ENCODE measurements at places on chromosomes 16 and 17. TPM values are rescaled to one million over a fixed set of nuclear protein-coding genes. Genes with fewer than 3 reads are reported as not detected.

- DNase-seq: peak; percentile 62
Measured at GRCh38 chr16:82031116-82032084, 3.7 kb upstream of the HSD17B2 start.

DNA sequence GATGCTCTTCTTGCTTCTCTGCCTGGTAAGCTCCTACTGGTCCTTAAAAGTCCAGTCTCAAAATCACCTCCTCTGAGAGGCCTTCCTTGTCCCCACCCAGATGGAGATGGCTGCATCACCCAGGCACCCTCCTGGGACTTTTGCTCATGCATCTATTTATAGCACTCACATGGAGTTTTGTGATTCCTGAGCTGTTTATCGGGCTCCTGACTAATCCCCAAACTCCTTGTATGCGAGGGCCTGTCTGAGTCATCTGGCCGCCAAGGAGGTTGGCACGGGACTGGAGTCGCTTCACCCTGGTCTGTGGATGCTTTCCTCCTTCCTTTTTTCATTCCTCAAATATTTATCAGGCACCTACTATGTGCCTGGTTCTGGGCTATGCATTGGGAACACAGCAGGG lies 2.3 kb upstream of the MAP2K3 start:
- no peak for DNase-seq

- no peak for DNase-seq
Measured at GRCh38 chr17:63629627-63630026, 7.4 kb downstream of the MAP3K3 start.

- DNase-seq: no peak
Measured at GRCh38 chr16:17515421-17516210, 44.9 kb upstream of the XYLT1 start.

DNA sequence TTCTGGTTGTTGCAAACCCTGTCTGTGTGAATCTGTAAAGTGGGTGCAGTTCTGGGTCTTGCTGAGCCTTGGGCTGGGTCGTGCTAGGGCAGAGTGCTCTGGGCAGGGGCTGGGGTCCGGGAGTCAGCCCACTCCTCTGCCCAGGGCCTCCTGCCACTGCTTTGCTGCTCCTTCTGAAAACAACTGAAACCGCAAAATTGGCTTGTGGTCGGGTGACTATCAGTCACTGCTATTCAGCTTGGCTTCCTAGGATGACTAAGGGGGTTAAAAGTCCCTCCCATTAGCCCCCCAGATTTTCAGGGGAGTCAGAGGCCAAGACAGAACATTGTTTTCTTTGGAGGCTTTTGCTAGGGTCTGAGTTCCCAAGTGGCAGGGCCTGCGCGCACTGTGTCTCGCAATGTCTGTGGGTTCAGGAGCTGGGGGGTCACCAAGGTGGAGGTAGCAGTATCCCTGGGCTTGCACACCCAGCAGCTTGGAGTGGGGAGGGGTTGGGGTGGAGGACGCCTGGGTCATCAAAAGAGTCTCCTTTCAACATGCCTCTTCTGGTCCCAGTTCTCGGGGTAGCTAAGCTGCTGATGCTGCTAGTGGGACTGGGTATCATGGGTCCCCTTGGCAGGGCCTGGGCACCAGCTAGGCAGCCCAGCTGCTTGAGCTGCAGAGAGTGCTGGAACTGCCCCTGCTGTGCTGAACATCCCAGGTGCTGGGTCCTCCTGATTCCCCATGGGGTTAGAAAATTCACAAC lies 13.5 kb upstream of the TBX21 start:
- DNase-seq: no peak

- no peak for DNase-seq
Measured at GRCh38 chr17:1170739-1171138, 9.0 kb downstream of the ABR start.

CBX2 gene
- total RNA-seq: 7.0 TPM

DNA sequence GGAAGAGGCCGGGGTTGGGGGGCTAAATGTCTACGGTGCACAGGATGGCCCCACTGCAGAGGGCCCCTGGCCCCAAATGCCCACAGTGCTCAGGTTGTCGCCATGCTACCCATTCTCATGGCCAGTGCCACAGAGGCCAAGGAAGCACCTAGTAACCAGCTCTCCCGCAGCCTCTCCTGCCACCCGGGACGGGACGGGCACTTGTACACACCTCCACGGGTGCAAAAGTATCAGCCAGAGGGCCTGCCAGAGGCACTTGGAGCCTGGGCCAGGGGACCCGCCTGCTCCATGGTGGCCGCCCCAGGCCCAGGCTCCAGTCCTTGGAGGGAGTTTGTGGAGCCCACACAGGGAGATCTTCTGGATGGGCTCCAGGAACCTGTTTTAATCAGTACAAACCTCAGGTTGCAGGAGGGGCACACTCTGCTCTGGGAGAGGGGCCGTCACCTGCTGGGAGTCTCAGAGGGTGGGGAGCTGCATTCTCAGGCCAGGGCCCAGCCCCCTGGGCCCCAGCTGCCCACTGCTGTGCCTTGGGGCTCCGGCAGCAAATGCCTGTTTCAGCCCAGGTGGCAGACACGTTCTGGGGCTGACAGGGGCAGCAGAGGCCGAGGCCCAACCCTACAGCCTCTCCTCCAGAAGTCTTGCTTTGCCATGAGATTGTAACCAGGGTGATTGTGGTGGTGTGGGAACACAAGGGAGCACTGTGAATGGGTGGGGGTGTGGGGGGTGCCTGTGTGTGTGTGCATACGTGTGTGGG lies 7.9 kb downstream of the TPSD1 start:
- no peak for DNase-seq

DNA sequence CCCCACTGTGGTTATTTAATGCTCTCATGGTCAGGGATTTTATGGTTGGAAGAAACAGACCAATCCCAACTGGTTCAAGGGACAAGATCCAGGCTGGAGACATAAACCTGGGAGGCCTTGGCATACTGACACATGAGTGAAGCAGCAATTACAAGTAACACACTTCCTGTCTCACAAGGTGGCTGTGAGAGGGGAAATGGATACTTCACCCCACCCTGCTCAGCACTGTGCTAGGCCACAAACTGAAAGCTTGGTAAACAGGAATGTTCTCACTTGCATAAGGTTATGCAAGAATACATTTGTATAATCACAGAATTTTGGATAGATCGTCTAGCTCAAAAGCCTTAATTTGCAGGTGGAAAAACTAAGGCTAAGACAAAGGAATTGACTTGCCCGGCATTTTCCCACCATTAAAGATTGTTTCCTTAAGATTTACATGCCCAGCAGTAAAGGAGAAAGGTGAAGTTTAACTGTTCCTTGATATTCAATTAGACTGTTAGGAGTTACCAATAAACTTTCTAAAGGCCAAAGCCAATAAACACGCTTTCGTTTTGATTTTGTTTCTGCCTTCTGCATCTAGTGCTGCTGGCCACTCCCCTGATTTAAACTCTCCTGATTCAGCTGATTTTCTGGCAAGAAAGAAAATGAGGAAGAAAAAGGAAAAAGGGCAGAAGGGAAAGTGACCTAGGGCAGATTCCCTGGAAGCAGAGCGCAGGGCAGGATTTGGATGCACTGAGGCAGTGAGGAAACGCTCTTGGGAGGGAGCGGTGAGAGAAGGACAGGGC lies 215.6 kb upstream of the CDH5 start:
- no peak for DNase-seq

- no peak for DNase-seq
Measured at GRCh38 chr16:16147316-16147999, 75.8 kb downstream of the ABCC6 start.

DNA sequence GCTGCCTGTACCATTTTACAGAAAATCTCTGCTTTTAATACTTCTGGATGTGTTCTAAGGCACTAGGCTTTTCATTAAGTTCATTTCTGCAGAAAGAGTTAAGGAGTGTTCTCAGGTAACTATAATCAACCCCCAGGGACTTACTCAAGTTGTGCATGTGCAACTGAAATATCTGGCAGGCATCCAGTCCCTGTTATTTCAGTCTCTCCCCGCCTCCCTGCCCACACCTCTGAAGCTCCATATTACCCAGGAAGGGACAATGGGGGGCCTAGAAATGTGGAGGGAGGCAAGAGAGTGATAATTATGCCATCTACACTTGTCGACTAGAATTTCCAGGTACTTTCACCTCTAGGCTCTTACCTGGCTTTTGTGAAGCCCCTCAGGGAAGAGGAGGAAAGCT lies 432.2 kb downstream of the MAF start:
- DNase-seq: no peak

DNA sequence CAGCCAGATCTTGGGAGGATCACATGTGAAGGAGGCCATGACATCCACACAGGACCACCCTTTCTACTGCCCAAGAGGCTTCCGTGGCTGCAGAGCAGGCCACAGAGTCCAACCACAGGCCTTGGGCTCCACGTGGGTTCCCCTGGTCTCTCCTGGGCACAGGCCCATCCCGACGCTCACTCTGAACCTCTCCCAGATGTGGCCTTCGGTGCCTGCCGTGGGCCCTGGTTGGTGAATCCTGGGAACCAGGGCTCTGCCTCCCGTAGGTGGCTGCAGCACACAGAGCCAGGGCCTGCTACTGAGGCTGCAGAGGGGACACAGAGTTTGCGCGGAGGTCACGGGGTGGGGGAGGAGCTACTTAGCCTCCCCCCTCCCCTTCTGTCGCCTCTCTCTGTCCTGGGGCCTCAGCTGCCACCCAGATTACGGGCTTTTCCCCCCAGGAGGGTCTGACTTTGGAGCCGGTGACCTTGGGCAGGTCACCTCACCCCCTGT lies 55.3 kb downstream of the ZFPM1 start:
- no peak for DNase-seq

DNA sequence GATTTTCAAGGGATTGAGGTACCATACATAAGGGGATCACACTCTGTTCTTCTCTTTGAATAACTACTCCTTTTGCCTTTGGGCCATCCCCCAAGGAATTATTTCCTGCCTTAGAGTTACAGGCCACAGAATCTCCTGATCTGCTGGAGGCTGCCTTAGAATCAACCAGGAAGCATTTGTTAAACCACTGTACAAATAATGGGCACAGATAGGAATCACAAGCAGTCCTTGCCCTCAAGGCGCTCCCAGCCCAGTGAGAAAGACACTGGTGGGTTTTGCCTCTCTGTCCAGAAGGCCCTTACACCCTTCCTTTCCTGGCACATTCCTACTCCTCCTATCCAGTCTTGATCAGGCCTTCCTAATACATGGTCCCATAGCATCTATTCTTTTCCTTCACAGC lies 45.9 kb downstream of the MRTFB start:
- DNase-seq: no peak

TBC1D3C gene
- total RNA-seq: not detected

- DNase-seq: peak; percentile 59
Measured at GRCh38 chr17:28983286-28984230, 22.3 kb downstream of the SEZ6 start.

ALDH3A1 gene
- total RNA-seq: 17.1 TPM

DNA sequence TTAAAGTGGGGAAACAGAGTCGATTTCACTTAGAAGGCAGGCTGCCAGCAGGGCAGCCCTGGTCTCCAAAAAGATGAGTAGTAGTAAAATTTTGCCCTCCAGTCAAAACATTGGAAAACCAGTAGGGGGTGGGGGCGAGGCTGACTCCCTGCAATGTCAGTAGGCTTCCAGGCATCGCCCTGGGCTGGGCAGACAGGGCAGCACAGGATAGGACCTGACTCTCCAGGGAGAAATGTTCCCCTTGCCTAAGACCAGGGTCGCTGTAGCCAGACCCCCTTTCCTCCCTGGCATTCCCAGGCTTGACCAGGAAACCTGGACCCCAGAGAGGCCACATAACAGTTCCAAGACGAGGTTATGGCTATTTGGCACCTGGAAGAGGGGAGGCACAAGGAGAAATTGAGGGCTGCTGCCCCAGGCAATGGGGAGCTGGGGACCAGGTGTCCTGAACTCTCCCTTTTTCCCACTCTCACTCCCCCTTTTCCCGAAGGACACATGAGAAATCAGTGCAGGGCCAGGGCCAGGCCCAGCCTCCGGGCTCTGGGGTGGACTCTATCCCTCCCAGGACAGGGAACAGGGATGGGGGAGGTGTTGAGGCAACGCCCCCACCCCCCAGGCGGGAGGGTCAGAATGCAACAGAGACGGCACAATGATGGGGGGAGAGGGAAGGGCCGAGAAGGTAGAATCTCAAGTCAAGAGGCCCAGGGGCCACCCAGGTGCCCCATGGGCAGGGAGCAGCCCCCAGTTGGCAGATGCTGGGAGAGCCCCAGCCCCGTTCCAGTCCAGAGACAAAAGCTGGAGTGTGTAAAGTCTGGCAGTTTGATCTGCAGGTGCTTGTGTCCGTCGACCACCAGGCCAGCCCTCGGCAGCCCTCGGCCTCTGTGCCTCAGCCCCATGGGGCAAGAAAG lies 4.5 kb upstream of the SAMD14 start:
- no peak for DNase-seq

GRCh38 chr17:61306003-61306402 lies 93.6 kb upstream of the TBX2 start:
- no peak for DNase-seq

GRCh38 chr16:83878838-83879237 lies 20.1 kb upstream of the MLYCD start:
- peak; percentile 82 for DNase-seq

TBX2 gene
- total RNA-seq: 10.5 TPM

LLGL2 gene
- total RNA-seq: 19.9 TPM

HAP1 gene
- 0.41 TPM for total RNA-seq

GRCh38 chr17:4199818-4200402 lies 56.9 kb downstream of the CYB5D2 start:
- DNase-seq: peak; percentile 65

DBNDD1 gene
- 2.3 TPM for total RNA-seq

GRCh38 chr17:3848229-3848835 lies 2.3 kb upstream of the NCBP3 start:
- no peak for DNase-seq

DNA sequence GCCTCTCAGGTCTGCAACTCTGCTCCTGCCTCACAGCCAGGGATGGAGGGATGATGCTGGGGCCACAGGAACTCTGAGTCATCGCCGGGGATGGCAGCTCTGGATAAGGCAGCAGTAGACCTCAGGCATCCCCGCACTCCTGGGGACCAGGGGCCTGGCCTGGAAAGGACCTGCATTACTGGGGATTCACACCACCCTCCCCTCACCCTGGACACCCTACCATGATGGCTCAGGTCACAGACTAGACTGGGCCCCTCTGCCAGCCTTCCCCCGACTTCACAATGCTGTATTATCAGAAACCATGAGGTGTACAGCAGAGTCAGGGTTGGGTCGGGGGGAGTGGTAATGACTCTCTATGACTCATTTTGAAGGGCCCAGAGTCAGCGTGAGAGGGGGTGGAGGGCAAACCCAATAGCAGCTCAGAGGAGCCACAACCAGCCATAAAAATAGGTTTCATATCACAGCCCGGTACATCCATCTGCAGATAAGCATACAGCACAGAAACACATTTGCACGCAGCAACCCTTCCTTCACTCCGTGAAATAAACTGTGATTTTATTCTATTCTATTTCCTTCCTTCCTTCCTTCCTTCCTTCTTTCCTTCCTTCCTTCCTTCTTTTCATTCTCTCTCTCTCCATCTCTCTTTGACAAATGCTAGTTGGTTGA lies 28.8 kb downstream of the DYNLRB2 start:
- DNase-seq: no peak

GRCh38 chr17:36727577-36727976 lies 126.2 kb downstream of the MRM1 start:
- DNase-seq: no peak

GRCh38 chr17:67686241-67686640 lies 31.5 kb upstream of the NOL11 start:
- no peak for DNase-seq

RNF227 gene
- total RNA-seq: 12.5 TPM

All from tongue (tissue), 3 donors.